ENCODE measurements at places on chromosomes 6 and 20.
A peak's percentile ranks its signal among the peaks of the same experiment; 100 is the strongest.

DNA sequence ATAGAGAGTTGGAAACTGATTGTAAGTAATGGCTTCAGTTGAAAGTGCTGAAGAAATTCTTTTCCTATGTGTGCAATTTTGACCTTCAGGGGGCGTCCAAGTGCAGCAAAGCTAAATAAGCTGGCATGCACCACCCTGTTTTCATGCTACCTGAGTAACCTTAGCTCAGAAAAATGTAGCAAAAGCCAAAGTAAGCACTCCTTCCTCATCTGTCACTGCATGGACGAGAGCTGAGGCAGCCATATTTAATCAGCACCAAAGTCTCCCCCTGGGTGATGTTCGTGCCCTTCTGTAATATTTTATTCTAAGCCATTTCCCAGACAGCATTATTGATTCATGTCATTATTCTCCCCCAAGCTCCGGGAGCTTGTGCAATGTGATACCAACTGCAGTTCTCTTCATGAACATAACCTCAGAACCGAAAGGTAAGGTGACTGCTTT, 123.1 kb downstream of the RPS12 start:
- DNase-seq: peak; percentile 5

- DNase-seq: no peak
Observed at GRCh38 chr6:37205997-37206340, 36.0 kb downstream of the PIM1 start.

GRCh38 chr6:121520337-121521163, 85.1 kb downstream of the GJA1 start:
- DNase-seq: no peak

DNA sequence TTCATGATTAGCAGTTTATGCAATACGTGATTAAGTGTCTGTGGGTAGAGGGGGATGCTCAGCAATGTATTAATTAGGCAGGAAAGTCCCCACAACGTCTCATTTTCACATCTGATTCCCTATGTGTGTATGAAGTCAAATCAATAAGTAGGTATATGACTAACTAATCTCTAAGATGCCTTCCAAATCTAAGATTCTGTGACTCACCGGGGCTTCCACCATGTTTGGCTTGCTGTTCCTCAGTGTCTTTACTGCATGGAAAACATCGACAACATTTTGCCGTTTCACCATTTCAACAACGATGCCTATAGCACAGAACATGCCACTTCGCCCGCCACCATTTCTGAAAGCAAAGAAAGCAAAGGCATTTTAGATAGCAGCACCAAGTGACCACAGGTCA, 72.0 kb upstream of the THEMIS start:
- DNase-seq: no peak

GRCh38 chr6:123636782-123637181, at the start of gene TRDN:
Gene TRDN, minus strand, starts transcription at chr6:123636950. Its CDS starts 175 bp downstream, at chr6:123636775.
- no peak for DNase-seq

GRCh38 chr6:45009576-45009975, 318.6 kb upstream of the RUNX2 start:
- no peak for DNase-seq

GRCh38 chr6:140108167-140108566, 733.7 kb upstream of the CITED2 start:
- no peak for DNase-seq

DNA sequence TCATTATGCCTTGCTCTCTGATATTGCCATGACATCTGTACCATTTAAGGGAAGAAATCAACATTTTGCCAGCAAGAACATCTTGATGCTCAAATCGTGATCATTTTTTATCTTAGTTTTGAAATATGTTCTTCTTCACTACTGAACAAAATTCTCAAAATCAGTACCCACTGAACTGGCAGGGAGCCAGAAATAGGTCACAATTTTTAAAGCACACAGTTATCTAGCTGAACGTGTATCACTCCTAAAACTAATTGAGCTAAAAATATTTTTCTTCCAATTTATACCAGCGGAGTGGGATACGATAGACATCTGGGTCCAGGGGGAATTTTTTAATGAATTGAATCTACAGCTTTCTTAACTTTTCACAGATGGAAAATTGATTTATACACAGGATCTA, 11.3 kb downstream of the IL17F start:
- DNase-seq: no peak

DNA sequence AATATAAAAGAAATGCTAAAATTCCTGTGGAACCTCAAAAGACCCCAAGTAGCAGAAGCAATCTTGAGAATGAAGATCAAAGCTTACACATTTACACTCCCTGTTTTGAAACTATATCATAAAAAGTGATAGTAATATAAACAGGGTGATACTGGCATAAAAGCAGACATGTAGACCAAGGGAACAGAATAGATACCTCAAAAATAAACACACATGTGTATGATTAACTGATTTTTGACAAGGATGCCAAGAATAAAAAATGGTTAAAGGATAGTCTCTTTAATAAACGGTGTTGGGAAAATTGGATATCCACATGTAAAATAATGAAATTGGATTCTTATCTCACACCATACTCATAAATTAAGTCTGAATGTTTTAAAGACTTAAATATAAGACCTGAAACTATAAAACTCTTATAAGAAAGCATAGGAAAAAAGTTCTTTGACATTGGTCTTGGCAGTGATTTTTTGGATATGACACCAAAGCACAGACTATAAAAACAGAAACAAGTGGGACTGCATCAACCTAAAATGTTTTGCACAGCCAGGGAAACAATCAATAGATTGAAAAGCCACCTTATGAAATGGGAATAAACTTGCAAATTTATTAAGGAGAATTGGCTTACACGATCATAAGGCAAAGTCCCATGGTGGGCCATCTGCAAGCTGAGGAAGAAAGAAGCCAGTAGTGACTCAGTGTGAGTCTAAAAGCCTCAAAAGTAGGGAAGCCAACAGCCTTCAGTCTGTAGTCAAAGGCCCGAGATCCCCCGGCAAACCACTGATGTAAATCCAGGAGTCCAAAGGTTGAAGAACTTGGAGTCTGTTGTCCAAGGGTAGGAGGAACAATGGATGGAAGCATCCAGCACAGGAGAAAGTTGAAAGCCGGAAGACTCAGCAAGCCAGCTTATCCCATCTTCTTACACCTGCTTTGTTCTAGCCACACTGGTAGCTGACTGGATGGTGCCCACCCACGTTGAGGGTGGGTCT, 144.3 kb downstream of the MEI4 start:
- no peak for DNase-seq

DNA sequence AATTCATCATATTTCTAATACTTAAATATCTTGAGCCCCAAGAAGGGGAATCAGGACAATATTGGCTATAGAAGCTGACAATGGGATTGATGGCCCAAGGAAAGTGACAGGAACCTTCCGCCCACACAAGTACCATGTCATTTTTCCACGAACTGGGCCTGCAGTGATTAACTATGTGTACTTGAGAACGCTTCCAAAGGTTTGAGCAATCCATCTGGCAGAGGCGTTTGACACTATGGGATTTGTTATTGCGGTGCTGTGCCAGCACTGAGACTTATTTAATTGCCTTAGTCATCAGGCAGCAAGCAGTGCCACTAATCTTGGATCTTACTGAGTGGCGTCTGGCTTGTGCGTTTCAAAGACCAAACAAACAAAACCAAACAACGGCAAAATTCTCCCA, 135.6 kb upstream of the UST start:
- DNase-seq: peak; percentile 16

- no peak for DNase-seq
Observed at GRCh38 chr20:61066526-61066925, 185.5 kb upstream of the CDH4 start.

GRCh38 chr20:62986257-62986800, 20.4 kb downstream of the BHLHE23 start:
- no peak for DNase-seq

DNA sequence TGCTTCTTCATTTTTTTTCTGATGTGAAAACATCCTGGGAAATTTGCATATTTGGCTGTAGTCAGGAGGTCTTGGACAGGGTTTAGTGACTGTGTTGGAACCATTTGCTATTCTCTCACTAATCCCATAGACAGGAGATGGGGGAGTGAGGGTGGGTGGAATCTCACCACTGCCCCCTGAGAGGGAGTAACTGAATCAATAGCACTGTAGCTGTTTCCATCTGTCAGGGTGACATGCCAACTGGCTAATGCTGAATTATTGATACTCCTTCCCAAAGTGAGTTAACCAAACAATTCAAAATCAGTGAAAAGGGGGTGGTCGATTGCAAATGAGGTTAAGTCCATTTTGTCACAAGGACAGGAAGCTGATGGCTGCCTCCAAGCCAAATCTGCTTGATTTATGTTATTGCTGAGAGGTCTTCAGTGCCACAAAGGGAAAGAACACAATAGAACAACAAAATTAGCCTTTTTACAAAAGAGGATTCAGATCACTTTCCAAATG, 55.1 kb upstream of the B3GAT2 start:
- DNase-seq: no peak

DNA sequence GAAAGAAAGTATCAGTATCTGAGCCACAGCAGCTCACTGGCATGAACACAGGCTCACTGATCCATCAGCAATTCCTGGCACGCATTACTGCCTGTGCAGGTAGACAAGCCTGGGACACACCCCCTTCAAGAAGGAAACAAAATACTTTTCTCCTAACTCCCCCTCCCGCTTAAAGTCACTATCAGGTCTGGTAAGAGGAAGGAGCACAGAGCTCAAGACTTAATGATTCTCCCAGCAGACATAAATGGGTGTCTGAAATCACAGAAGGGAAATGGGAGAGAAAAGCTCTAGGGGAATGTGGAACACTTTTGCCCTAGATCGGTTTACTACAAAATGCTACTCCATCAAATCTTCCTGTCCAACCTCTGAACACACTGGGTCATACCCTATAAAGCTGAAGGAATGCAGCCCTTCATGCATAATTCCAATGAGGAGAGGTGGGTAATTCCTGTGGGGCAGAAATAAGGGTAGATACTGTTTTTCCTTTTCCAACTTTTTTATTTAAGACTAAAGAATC, at the start of gene ADGRF1:
ADGRF1 (minus strand) TSS at position 58 of the 517 bp plus-strand sequence. CDS start 13,271 bp downstream, outside the sequence.
- DNase-seq: no peak

- DNase-seq: no peak
Observed at GRCh38 chr20:58087562-58087858, 140.9 kb downstream of the ANKRD60 start.

DNA sequence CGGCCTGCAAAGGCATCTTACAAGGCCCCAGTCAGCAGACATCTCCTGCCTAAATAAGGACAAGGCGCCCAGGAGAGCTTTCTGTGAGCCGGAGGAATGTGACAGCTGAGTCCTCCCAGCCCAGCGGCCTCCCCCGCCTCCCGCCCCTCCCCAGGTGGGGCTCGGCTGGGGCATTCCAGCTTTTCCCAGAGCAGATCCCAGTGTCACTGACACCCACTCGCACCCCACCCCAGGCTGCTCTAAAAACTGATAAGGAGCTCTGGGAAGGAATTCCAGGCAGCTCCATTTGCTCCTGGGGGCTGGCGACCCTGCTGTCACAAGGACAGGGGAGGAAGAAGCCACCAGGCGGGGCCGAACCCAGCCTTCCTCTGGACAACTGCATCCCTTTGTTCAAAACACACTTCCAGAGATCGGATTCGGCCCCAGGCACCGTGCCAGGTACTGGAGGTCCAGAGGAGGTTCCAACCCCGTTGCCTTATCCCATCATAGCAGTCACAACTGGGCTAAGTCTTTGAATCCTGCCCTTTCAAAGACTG, 49.7 kb downstream of the JPH2 start:
- DNase-seq: no peak

- DNase-seq: no peak
Observed at GRCh38 chr20:47638851-47639250, 137.2 kb downstream of the NCOA3 start.

Measured in hypothalamus (tissue), 51 donors.